Kidney epithelial cell (primary cell): ENCODE measurements at places on chromosomes 16 and 17. TPM values are rescaled to one million over a fixed set of nuclear protein-coding genes. Genes with fewer than 3 reads are reported as not detected.

GRCh38 chr17:48176471-48176855 lies 68.9 kb downstream of the SNX11 start:
- no peak for DNase-seq

GRCh38 chr16:2919511-2920255 lies 8.0 kb downstream of the FLYWCH1 start:
- DNase-seq: no peak

- no peak for DNase-seq
Observed at GRCh38 chr16:75996491-75996890, 270.2 kb upstream of the CPHXL start.

- no peak for DNase-seq
Observed at GRCh38 chr16:76343769-76344168, 66.6 kb downstream of the CNTNAP4 start.

DNA sequence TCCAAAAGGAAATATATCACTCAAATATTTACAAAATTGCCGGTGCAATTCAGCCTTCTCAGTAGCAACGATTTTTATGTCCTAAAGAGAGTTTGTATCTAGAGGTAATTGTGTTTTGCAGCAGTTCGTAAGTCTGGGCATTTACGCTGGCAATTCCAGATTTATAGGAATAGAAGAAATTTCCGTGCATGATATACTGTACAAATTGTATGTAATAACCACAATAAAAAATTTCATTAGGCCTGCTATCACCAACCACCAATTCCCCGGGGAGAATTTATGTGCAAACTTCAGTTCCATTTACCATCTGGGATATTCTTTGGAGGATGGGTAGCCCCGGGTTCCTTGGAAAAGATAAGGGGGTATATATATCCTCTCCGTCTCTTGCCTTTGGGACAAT lies 401.5 kb downstream of the TMEM114 start:
- DNase-seq: no peak

GRCh38 chr17:50052241-50052796 lies 3.6 kb upstream of the ITGA3 start:
- DNase-seq: no peak

The ATAD5 gene
- total RNA-seq: 2.8 and 3.8 TPM in 2 replicates

The C17orf58 gene
- total RNA-seq: 10.4 and 14.7 TPM in 2 replicates

The EME1 gene
- total RNA-seq: 1.9 and 2.7 TPM in 2 replicates

The ASPA gene
- total RNA-seq: not detected in 2 replicates
